Myocyte (in vitro differentiated cells): ENCODE measurements at places on chromosomes 6 and 20. TPM values are rescaled to one million over a fixed set of nuclear protein-coding genes. Genes with fewer than 3 reads are reported as not detected.

DNA sequence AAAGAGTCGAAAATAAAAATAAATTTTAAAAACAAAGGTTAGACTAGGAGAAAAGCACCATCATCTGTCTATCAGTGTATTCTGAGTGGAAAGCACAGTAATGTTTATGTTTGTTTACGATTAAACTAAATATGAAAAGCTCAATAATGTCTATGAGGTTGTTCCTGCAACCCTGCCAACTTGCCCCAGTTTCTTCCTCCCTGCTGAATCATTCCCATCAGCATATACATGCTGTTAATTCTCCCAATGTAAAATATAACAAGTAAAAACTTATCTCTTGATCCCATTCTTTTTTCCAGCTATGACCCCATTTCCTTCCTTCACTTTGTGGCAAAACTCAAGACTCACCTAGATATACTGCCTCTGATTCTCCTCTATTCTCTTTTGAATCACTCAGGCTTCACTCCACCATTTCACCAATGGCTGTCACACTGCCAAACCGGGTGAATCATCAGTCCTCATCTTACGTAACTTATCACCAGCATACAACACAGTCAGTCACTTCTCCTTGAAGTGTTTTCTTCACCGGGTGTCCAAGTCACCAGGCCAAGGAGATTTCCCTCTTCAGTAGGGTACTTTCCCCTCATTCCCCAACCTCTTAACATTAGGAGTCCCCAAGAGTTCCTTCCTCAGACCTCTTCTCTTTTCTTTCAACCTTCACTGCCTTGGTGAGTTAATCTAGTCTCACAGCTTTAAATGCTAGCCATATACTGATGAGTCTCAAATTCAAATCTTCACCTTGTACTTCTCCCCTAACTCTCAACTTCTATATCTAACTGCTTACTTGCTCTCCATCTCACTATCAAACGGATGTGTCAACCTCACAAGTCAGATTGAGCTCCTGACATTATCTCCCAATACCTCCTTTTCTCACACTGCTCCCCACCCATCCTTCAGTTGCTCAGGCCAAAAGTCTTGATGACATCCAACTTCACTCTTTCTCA is 6.2 kb downstream of the TMEM242 start:
- DNase-seq: peak; percentile 82

GRCh38 chr6:50816115-50816675 is 2.5 kb upstream of the TFAP2B start:
- DNase-seq: peak; percentile 78

DNA sequence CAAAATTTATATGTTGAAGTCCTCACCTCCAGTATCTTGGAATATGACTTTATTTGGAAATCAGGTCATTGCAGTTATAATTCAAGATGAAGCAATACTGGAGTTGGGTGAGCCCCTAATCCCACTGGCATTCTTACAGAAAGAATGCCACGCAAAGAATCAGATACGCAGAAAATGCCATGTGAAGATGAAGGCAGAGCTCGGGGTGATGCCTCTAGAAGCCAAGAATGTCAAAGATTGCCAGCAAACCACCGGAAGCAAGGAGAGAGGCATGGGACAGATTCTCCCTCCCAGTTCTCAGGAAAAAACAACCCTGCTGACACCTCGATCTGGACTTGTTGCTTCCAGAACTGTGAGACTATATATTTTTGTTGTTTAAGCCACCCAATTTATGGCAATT is 273.4 kb upstream of the CITED2 start:
- peak; percentile 39 for DNase-seq

DNA sequence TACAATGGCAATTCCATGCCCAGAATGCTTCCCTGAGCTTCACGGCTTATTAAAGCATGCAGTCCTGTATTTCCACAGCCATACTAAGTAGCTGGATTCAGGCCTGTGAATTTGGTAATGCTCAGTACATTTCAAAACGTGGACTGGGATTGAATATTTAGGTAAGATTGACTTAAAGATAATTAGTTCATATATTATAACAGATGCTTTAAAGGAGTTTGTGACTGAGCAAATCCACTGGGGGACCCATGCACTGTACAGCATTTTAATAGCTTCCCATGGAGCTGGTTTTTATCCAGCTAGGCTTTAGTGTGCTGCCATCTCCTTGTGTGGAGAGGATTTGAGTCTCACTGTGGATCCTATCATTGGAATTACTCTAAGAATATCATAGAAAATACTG is 420.9 kb upstream of the FLRT3 start:
- no peak for DNase-seq

- DNase-seq: no peak
These were observed 98.7 kb upstream of the FUT9 start for GRCh38 chr6:95917034-95917433.

RCAN2 gene
- total RNA-seq: 1.2 and 1.4 TPM in 2 replicates

MARCKS gene
- 89.0 and 103 TPM in 2 replicates for total RNA-seq

THBD gene
- 14.2 and 17.9 TPM in 2 replicates for total RNA-seq

PROKR2 gene
- not detected in 2 replicates for total RNA-seq
